ENCODE measurements at places on chromosomes 4 and X.

DNA sequence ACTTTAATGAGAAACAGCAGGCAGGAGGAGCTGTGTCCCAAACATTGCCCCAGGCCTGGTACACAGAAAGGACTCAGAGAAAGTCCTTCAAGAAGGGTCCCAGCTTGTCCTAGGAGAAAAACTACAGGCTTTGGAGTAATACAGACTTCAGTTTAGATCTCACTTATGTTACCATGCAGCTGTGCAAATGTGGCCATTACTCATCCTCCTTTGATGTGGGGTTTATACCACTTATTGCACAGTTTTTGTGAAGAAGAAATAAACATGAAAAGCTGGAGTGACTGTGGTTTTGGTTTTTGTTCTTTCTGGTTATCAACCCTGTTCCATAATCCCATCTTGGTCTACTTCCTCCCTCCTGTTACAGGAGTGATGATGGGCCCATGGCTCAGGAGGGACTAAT is 8.1 kb upstream of the CYTL1 start:
- no peak for DNase-seq

- DNase-seq = no peak
Observed at GRCh38 chr4:169921237-169921636, 105.0 kb downstream of the MFAP3L start.

DNA sequence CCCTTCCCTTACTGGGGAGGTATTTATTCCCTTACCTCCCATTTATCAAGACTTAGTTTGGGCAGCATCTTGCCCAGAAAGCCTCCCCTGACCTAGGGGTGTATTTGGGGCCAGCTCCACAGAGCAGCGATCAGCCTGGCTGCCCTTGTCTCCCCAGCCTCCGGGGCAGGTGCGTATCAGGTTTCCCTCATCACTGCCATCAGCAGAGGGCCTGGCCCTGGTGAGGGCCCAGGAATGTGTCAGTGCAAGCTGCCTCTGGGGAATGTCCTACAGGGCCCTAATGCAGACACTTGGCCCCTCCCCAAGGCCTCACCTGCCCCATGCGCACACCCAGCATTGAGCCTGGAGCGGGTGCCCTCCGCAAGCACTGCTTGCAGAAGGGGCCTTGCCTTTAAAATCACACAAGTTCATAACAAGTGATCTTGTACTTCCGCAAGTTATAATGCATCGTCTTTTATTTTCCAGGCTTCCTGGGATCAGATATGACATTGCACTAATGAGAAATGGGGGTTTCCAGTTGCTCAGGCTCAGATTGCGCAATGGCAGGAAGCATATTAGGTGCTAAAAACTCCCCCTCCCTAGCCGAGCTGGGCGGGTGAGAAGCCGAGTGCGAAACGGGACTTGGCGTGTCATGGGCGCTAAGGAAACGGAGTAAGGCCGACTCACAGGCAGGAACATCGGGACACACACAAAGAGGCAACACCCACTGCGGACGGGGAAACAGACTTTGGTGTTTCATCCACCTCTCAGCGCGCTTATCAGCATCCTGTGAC is 25.4 kb upstream of the AFAP1 start:
- DNase-seq = no peak

DNA sequence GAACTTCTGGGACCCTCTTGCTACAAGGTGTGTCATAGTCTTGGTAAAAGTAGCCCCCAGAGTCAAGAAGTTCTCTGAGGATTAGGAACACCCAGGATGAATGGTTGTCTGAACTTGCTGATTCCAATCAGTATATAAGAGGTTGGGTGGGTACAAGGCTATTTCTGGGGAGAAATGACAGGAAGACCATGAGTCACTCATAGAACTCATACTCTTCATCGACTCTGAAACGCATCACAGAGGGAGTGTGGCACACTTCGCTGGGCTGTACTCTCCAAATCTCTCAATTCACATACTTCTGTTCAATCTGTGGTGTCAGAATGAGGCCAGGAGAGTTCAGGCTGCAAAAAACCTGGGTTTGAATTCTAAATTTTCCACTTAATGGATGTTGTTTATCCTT is 193.2 kb upstream of the LEF1 start:
- DNase-seq = no peak

- no peak for DNase-seq
Observed at GRCh38 chr4:155615081-155615887, 51.4 kb upstream of the GUCY1A1 start.

GRCh38 chrX:114178126-114178525 is 405.8 kb upstream of the HTR2C start:
- DNase-seq = no peak

- DNase-seq = no peak
Observed at GRCh38 chr4:33171873-33172525, 2451.8 kb downstream of the PCDH7 start.

DNA sequence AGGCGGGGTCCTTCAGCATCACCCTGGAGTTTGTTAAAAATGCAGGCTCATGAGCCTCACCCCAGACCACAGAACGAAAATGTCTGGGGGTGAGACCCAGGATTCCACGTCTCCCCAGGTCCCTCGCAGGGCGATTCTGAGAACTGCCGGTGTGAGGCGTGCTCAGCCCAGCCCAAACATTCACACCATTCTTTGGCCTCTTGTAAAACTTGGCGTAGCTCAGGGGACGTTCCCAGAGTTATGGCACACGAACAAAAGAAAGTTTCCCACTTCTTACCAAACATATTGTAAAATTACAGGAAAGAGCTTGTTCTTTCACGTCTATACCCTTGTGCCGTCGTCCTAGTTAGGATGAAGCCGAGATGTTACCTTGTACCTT is 12.9 kb downstream of the CD99 start:
- no peak for DNase-seq

- DNase-seq = no peak
Observed at GRCh38 chr4:54094451-54094850, 5.5 kb upstream of the GSX2 start.

DNA sequence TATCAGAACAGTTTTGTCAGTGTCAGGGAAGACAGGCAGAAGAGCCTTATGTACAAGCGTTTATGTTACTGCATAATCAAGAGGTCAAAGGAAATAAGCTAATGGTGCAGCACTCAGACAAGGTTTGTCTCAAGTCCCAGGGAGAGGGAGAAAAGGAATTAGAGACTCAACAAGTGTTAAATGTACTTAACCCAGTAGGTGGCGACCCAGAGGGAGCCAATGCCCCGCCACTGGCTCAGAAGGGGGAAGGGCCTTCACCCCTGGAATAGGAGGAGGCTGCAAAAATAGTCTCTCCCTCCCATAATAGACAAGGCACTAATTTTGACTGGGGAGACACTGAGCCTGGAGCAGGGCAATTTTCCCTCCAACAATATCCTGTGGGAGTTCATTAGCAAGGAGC is 14.1 kb upstream of the PAPSS1 start:
- no peak for DNase-seq

GRCh38 chrX:110050901-110051300 is 48.0 kb downstream of the TMEM164 start:
- DNase-seq = no peak

- no peak for DNase-seq
Observed at GRCh38 chrX:39779952-39780783, 317.6 kb downstream of the BCOR start.

- no peak for DNase-seq
Observed at GRCh38 chrX:100883654-100884053, 9.5 kb upstream of the NOX1 start.

DNA sequence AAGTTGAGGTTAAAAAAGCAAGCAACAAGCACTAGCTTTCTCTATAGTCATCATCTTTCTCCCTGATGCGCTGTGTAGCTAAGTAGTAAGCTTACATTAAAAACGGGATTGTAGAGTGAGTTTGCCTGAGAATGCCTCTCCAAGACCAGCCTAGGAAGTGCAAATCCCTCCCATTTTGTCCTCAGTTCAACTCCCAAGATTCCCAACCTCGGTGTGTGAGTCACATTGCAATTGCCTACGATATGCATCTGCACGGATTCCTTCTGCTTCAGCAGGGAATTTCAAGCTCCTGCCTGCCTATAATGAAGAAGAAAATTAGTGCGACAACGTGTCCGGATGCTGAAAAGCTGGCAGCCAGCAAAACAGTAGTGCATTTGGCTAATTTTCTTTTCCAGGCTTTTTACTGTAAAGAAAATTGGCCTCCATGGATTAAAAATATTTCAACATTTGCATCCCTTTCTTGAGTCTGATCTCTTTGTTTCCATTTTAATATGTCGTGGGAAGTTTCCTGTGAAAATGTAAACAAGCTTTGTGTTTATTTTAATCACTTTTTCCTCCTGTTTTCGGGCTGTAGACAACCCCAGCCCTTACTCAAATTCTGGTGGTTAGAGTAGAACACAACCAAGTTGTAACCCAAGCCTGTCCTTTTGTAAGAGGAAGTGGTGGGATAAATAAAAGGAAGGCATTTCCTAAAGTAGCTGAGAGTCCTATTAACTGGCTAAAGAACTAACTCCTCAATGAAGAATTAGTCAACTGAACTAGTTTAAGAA is 58.4 kb upstream of the TET2 start:
- DNase-seq = no peak

- DNase-seq = no peak
Observed at GRCh38 chr4:54229631-54230483, 764 bp downstream of the PDGFRA start.

GRCh38 chrX:118182025-118182424 is 65.4 kb upstream of the KLHL13 start:
- no peak for DNase-seq

DNA sequence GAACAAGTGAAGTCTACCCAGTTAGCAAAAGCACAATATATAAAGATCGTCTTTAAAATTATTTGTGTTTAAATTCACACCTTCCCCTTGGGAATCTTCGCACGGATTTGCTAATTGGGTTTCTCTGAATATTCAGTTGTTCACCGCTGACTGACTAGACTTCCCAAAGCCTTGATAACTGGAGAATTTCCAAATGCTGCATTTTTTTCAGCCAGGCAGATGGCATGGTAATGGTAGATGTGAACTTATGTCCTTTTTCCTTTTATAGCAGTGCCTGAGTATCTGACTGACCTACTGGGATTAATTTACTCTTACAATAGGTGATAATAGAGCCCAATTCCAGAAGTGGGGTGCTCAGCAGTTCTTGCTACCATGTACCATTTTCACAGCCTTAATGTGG is 548.1 kb downstream of the PACRGL start:
- DNase-seq = no peak

- no peak for DNase-seq
Observed at GRCh38 chrX:22220941-22221340, 51.8 kb upstream of the CBLL2 start.

- DNase-seq = peak; percentile 3
Observed at GRCh38 chr4:41661442-41662076, 87.0 kb downstream of the PHOX2B start.

DNA sequence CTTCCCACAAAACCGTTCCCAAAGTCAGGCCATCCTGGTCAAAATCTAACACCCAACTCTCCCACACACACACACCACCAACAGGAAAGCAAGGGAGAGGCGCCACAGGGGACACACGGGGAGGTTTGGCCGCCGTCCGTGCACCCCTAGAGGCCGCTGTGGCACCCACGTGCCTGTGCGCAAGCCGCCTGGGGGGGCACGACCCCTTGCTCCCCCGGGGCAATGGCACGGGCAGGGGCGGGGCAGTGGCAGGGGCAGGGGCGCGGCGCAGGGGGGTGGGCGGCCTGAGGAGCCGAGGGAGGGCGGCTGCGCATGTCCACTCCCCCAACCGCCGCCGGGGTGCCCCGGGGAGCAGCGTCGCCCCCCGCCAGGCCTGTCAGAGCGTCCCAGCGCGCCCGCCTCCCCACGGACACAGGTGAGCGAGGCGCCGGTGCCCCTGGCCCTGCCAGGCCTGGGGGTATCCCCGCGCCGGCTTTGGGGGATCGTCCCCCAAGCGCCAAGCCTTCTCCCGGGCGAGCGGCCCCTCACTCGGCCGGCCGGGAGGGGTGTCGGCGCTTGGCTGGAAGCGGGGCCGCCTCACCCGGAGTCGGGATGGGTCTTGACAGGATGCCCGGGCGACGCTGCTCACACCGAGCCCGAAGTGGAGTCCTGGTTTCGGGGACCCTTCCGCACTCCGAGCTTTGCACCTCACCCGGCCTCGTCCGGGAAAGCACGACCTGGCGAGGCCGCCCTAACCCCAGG is at the start of gene ERAS:
Gene ERAS (plus strand): TSS at position 379 of the 741 bp plus-strand sequence. CDS start 2,611 bp downstream, outside the sequence.
- DNase-seq = no peak

DNA sequence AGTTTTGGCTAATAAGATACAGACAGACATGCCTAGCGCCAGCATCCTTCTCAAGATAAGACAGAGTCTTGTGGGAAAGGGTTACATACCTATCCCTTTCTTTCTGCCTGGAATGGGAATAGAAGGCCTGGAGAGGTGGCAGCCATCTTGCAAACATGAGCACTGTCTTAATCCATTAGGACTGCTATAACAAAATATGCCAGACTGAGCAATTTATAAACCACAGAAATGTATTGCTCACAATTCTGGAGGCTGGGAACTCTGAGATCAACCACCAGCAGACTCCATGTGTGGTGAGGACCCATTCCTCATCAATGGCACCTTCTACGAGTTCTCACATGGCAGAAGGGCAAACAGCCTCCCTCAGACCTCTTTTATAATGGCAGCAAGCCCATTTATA is 26.5 kb upstream of the NEIL3 start:
- no peak for DNase-seq

- no peak for DNase-seq
Observed at GRCh38 chr4:186144946-186145569, 40.6 kb downstream of the FAM149A start.

DNA sequence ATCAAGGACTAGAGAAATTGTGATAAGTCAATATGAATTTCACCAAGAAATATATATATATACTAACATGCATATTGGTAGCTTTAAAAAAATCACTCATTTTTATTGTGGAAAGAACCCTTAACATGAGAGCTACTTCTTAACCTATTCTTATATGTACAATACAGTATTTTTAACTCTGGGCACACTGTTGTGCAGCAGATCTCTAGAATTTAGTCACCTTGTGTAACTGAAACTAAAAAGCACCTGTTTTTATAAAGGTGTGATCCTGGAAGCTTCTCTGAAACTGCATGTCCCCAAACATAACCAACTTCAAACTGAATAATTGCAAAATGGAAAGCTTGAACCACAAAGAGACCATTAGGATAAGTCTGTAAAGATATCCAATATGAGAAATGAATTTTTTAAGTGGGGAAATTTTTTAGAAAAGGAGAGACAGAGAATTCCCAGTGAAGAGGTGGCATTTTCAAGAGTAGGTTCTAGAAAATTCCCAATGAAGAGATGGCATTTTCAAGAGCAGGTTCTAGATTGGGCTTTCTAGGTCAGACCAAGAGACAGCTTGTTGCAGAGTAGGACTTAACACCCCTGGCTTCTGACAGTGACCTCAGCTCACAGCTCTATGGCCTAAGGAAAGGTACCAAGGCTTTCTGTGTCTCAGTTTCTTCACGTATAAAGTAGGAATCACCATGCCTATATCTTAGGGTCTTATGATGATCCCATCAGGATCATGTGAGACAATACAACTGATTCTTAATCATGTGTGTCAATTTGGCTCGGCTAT is 22.0 kb upstream of the PPARGC1A start:
- DNase-seq = no peak

GRCh38 chr4:188714501-188714900 is 575.3 kb downstream of the TRIML1 start:
- DNase-seq = no peak

All from KG1 (cell line).